ENCODE measurements at places on chromosomes 6 and 20. TPM values are rescaled to one million over a fixed set of nuclear protein-coding genes. Genes with fewer than 3 reads are reported as not detected.

The GPR6 gene
- not detected for total RNA-seq

DNA sequence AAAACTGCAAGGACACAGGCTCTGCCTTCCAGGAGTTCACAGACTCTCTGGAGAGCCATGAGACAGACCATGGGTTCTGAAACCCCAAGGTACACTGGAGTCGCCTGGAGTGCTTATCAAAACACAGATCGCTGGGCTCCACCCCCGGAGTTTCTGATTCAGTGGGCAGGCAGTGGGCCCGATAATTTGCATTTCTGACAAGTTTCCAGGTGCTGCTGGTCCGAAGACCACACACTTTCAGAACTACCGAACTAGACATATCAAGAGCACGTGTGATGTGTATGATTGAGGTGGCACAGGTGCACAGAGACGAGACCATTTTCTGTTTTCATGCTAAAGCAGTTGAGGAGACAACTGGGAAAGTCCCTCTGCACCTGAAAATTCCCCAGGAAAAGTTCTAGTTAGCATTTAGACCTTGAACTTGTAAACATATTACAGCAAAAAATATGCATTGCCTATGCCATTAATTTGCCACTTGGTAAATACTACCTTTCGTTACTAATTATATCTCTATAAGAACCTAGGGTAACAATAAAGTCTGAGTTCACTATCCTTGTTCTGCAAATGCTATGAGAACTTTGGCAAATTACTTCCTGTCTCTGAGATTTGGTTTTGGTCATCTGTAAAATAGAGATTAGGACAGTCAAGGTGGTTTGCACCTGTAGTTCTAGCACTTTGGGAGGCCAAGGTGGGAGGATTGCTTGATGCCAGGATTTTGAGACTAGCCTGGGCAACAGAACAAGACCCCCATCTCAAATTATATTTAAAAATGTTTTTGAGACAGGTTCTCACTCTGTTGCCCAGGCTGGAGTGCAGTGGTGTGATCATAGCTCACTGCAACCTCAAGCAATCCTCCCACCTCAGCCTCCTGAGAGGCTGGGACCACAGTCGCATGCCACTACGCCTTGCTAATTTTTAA, 14.3 kb upstream of the PIM1 start:
- peak; percentile 52 for DNase-seq

DNA sequence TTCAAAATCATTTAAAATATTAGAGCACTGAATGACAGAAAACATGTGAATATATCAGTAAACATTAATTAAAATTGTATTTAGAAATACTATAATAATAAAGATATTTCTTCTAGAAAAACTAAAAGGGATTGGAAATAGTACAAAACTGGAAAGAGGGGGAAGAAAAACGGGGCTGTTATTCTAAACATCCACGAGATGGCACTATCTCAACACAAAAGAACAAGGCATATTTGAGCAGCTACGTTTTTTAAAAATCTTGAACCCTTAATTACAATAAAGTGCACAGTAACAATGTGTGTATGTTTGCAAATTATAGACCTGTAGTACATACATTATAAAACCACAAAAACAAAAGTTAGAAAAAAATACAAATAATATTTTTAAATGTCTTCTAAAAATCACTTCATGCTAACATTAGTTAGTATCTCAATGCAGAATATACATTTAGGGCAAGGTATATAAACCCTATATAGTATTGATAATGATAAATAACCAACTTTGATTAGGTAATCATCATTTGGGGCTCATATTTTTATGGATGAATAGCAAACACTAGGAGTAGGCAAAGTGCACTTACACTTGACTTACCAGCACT, 42.5 kb upstream of the PNISR start:
- DNase-seq = no peak

The ALDH5A1 gene
- 11.9 TPM for total RNA-seq

DNA sequence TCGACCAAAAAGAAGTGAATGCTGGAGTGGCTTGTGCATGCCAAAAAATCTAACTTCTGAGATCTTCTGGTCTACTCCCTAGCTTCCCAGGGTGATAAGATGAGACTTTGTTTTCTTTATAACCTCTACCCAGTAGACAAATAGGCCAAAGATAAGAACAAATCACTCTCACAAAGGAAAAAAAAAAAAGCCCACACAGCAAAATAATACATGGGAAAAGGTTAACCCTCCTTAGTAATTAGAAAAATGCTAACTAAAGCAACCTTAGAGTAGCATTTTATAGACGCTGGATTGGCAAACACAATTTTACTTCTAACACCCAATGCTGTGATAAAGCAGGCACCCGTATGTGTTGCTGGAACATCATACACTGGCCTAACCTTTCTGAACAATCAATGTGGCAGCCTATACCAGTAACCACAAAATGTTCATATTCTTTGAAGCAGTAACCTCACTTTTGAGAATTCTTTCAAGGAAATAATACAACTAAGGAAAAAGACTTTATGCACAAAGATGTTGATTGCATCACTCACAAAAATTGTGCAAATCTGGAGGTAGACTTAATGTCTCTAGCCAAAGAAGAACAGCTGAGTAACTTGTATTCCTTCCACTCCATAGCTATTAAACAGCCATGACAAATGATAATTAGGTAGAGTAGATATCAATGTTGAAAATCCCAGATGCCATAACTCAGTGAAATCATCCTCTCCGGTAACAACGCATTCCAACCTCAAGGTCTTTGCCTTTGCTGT, 116.3 kb upstream of the QKI start:
- no peak for DNase-seq

GRCh38 chr6:133187657-133188453, 53.3 kb upstream of the EYA4 start:
- DNase-seq = no peak

GRCh38 chr6:119497988-119498727, 148.6 kb upstream of the MAN1A1 start:
- no peak for DNase-seq

DNA sequence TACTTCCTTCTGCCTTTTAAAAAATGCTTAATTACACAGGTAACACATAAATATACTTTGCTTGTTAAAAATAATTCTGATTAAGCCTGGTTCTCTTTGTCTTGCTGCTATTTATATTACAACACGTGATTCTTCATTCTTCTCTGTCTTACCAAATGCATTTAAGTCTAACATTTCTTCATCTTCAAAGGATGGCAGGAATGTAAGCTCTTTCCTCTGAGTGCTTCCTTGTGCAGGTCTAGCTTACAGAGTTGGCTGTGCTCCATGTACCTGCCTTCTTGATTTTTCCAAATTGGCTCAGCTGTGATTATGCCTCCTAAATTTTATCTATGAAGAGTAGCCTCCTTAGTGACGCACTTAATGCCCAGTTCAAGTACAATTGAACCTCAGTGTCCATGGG, 44.4 kb downstream of the RNF144B start:
- DNase-seq = no peak

- DNase-seq = no peak
Observed at GRCh38 chr6:149176971-149177667, 140.4 kb upstream of the TAB2 start.

DNA sequence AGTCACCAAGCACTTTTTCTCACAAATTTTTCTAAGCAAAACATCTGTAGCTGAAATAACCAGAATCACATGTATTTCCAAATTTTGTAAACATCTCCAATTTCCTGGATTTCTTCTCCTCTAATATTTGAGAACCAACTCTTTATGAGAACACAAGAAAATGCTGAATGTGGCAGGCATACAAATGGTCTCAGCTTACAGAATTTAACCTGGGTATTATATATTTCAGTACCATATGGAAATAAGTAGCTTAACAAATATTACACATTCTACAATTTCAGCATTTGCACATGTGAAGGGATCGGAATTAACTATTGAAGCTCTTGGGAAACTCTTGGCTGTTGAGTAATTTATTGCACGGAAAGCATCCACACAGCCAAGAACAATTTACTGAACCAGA, 92.5 kb downstream of the TBXT start:
- no peak for DNase-seq
